ENCODE measurements at places on chromosomes 1 and 21.
A peak's percentile ranks its signal among the peaks of the same experiment; 100 is the strongest.

GRCh38 chr1:229402993-229403392, 30.9 kb downstream of the ACTA1 start:
- DNase-seq = no peak

- DNase-seq = no peak
These were observed at the start of gene CAMTA1 for GRCh38 chr1:6785318-6785727. TSS of gene CAMTA1 (plus strand) at chr1:6785454. CDS start at chr1:6785531, 77 bp downstream.

DNA sequence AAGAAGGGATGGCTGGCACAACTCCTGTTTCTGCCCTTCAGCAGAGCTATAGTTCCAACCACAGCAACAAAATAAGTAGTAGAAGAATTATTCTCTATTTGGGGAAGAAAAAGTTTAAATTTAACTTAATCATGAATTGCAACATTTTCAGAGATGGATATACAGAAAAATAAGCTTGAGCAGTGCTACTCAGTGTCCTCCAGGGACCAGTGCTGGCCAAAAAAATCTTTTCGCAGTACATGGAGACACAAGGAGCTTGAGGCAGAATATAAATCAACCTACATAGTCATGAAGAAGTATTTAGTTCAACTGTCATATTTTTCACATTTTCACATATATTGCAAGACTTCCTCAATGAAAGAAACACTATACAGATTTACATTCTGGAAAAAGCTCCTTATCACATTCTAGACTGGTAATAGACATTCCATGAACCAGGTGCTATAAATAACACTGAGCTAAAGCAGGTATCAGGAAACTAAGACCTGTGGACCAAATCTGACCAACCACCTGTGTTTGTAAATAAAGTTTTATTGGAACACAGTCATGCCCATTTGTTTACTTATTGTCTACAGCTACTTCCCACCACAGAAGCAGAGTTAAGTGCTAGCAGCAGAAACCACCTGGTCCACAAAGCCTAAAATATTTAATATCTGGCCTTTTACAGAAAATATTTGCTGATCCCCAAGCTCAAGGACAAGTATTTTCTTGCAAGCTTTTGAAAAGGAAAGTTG, 101.9 kb downstream of the RGS21 start:
- DNase-seq = no peak

GRCh38 chr1:169610108-169610507, 19.8 kb downstream of the SELP start:
- no peak for DNase-seq

DNA sequence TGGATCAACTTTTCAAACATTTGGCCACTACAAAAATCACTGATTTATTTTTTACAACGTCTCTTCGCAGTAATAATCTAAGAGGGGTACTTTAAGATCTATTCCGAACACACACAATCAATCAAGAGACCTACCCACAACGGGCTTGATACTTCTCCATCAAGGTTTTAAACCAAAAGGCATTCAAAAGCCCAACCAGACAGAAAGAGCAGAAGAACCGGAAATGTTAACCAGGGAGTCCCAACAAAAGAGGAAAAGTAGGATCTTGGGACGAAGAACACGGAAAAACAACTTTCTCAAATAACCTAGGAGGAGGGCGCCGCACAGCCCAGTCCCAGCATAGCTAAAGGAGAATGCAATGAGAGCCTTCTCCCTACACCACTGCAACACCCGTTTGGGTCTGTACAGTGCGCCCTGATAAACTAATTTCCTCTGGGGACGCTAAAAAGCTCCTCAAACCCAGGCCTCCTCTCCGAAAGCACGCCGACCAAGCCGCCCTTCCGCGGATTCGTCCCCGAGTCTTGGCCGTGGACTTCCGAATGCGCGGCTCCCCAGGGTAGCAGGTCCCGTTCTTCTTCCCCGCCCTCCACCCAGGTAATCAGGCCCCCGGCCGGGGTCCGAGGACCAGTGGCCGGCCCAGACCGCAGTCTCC, 623 bp downstream of the RPL22 start:
- no peak for DNase-seq

- no peak for DNase-seq
These were observed 211.0 kb upstream of the RAB4A start for GRCh38 chr1:229059671-229060539.

- DNase-seq = no peak
These were observed 18.9 kb downstream of the SPATA46 start for GRCh38 chr1:162357681-162358266.

DNA sequence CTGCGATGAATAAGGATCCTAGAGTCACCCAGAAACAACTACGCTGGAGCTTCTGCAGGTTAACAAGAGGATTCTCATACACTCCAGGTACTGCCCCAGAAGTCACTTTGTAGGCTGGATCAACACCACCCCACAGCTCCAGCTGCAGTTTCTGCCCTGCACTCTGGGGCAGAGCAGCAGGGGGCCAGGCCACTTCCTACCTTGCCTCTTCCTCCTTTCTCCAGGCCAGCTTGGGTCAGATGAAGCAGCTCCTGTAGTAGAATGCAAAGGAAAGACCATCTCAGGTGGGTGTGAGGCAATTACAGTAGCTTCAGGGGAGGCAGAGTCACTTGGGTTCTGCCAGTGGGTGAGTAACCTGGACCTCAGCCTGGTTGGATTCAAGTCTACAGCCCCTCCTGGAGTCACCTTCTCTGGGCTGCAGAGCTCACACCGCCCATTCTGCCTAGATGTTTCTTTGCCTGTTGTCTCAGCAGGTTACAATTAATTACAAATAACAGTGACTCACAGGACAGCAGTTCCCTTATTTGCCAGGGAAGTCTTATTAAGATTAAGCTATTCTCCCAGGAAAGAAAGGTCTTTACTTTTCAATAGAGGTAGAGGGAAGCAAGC, 24.4 kb upstream of the BCAR3 start:
- DNase-seq = no peak

DNA sequence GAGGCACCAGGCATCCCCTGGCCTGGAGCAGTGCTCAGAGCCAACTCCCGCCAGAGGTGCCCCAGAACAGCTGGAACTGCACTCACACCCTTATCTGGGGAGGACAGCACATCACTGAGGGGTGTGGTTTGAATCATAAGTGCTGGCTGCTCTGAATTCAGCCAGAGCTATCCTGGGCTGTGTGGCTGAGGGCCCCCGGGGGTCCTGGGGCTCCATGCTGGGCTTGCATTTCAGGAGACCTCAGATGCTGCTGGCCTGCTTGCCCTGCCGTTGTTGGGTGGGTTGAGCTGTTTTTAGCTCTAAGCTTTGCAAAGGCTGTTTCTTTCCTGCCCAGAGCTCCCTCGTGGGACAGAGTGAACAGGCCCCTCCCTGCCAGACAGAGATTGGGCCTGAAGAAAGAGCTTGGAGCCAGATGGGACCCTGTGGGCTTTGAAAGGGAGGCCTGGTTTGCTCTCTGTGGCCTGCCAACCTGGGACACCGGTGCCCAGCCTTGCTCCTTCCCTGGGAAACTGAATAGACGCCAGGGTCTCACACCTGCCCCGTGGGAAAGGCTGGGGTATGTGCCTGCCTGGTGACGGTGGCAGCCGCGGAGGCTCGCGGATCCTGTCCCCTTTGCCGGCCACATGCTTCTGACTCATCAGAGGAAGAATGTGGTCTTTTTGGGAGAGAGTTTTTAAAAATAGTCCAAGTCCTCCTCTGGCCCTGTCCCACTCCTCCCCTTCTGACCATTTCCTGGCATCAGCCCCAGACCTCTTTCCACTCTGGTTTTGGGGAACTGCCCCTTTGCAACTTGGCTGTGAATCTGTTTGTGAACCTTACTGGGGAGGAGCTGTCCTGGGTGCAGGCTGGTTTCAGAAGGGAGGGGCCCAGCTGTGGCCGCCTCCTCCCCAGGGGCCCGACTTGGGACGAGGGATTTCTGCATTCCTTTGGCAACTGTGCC, 30.0 kb downstream of the ARHGEF10L start:
- no peak for DNase-seq

DNA sequence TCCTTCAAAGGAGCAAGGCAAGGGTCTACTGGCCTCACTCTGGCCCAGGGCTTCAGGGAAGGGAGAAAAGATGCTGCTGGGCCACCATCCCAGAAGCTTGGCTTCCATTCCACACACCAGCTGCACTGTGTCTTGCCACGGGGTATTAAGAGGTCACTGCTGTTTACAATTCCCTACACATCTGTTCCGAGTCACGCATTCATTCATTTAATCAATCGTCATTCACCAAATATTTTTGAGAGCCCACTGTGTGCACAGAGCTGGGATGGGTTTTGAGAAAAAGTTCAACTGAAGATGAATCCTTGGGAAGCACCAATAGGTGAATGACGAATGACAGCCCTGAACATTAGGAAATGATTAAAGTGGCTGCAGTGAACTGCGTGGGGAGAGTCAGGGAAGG, 101.7 kb downstream of the NAV1 start:
- DNase-seq = peak; percentile 87

DNA sequence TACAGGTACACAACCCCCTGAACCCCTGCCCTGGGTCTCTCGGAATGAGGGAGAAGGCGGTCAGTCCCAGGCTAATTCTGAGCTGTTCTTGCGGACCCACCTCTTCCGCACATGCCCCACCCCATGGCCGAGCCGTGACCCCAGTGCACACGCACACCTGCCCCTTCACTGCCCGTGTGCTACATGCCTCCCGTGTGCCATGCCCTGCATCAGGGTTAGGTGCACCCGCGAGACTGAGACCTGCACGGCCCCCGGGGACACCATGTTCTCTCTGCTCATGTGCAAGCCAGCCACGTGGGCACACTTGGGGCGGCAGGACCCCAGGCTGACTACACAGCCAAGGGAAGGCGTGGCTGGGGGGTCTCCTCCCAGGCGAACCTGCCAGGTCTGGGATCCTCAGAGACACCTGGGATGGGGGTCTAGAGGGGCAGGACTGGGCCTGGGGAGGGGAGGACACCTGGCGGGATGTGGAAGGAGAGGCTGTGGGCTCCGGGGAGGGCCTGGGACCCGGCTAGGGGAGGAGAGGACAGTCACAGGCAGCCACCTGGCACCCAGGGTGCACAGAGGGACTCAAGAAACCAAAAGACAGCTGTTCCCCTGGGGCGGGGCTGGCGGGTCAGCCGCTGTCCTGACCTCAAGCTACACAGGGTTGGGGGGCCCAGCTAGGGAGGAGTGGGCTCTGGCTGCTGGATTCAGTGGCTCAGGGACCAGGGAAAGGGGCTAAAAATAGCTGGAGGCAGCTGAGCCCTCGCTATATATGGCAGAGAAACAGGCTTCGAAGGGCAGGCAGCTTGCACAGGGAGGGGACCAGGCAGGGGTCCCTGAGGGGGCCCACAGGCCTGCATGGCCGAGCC, 133.4 kb downstream of the CASZ1 start:
- DNase-seq = no peak

- DNase-seq = no peak
These were observed 166.4 kb downstream of the PSMG1 start for GRCh38 chr21:39016740-39017315.

DNA sequence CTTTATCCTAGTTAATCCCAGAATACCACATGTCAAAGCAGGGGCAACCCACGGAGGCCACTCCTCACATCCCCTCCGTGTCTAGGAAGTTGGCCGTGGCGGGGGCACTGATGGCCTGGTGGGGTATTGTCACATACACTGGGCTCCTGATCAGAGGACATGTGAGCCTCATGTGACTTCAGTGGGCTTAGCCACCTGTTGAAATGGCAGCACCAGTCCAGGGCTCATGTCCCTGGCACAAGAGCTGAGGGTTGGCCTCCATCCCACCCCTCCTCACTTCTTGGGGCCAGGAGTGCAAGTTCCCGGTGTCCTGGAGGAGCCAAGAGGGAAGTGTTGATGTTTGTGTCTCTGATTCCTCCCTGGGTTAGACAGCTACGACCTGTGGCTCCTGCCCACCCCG, 313.4 kb downstream of the CAMTA1 start:
- DNase-seq = no peak

- no peak for DNase-seq
These were observed 131.4 kb downstream of the MRPS6 start for GRCh38 chr21:34204481-34205439.

GRCh38 chr1:179815641-179816040, 62.0 kb downstream of the TOR1AIP2 start:
- DNase-seq = no peak

DNA sequence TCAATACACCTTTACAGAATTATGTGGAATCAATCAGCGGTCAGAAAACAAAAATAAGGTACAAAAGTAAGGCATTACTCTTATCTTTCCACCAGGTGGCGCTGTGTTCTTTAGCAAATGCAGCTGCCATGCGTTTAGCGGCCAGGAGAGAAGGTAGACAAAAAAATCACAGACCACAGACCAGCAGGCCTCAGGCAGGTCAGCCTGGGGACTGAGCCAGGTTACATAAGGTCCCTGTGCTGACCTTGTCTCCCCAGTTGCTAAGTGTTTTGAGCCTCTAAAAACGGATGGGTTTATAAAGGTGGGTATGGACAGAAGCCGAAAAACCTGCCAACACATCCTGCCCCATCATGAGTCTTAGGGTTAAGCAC, 2.8 kb downstream of the RGS16 start:
- peak; percentile 62 for DNase-seq

- DNase-seq = no peak
These were observed 10.7 kb upstream of the ELF3 start for GRCh38 chr1:201999625-202000238.
